Skin of body (tissue), 3 donors: ENCODE measurements at places on chromosomes 3 and 15.

- peak; percentile 57 for DNase-seq
Measured at GRCh38 chr3:170180079-170180907, 1.2 kb downstream of the PHC3 start.

- no peak for DNase-seq
Measured at GRCh38 chr15:75544359-75544758, 34.8 kb downstream of the PTPN9 start.

- DNase-seq = no peak
Measured at GRCh38 chr3:157120071-157120892, 39.7 kb downstream of the CCNL1 start.

- peak; percentile 91 for DNase-seq
Measured at GRCh38 chr3:184656829-184657681, 54.8 kb downstream of the MAGEF1 start.

- DNase-seq = peak; percentile 86
Measured at GRCh38 chr15:81216422-81216821, 19.7 kb downstream of the IL16 start.

DNA sequence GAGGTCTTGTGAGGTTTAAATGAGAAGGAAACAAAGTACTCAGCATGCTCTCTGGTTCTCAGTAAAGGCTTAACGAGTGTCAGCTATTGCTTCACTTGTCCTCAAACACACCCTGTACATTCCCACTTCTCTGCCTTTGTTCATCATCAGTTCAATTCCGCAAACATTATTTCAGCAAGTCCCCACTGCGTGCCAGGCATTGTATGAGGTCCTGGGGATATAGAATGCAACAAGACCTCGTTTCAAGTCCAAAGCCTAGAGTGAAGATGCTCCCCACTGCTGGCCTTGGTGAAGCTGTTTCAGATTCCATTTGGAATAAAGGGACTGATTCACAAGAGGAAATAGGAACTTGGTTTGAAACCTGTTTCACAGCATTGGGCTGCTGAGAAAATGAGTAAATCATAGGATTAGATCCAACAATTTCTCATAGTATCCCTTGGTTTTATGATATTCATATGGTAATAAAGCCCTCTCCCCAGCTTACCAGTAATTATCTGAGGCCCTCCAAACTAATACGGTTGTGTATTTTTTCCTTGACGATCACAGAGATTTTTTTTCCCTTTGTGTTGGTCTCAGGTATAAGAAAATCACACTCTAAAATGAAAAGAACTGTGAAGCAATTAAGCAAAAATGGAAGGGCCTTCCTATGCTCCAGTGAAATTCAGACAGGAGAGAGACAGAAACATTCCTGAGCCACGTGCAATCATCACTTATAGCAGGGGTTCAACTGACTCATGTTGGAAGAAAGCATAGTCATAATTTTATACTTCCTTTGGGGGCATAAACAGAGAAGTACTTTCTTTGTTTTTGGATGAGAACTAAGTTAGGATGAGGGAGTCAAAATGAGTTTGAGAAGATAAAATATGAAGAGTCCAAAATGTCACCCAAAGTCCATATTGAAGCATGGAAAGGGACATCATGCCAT, 258.6 kb downstream of the RORA start:
- DNase-seq = no peak

- DNase-seq = peak; percentile 71
Measured at GRCh38 chr15:23565395-23566070, at the start of gene MKRN3. Gene MKRN3 (plus strand): TSS chr15:23565674. CDS start chr15:23565783, 109 bp downstream.

- no peak for DNase-seq
Measured at GRCh38 chr3:27081992-27082607, 287.1 kb downstream of the NEK10 start.

GRCh38 chr3:62439176-62439813, 65.9 kb upstream of the FEZF2 start:
- DNase-seq = no peak

GRCh38 chr3:58000306-58001085, 7.7 kb upstream of the FLNB start:
- no peak for DNase-seq

DNA sequence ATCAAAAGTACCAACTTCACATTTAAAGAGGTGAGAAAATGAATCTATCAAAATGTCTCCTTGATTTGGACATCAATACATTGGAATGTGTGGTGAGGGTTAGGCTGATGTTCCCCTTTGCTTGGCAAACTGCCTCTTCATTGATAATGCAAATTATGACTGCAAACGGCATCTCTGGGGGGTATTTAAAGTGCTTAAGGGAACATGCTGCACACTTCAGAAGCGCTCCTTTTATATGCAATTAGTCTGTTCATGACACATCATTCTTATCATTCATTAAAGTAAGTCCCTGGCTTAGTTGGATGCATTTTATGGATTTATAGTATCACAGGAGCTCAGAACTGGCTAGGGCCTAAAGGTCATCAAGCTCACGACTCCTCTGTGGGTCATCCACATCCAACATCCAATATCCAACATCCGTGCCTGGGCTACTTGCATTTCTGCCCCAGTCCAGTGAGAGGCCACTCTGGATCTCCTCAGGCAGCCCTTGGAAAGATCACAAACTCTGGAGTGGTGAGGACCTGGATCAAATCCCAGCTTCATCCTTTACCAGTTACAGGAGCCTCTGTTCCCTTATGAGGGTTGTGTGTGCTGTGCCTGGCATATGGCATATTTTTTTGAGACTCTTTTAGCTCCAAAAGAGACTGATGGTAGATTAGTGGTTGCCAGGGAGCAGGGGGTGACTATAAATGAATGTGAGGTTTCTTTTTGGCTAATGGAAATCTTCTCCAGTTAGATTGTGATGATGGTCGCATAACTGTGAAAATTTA, 136.8 kb upstream of the FOXB1 start:
- DNase-seq = no peak

DNA sequence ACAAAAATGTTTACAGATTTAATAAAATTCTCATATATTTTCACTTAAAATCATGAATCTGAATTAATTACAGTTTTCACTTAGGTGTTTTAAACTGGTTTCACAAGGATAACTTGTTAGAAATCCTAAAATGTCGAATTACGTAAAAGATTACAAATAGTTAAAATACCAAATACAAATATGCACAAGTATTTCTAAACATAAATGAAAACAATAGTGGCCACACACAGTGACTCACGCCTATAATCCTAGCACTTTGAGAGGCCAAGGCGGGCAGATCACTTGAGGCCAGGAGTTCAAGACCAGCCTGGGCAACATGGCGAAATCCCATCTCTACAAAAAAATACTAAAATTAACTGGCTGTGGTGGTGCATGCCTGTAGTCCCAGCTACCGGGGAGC, 10.9 kb upstream of the TBL1XR1 start:
- no peak for DNase-seq

DNA sequence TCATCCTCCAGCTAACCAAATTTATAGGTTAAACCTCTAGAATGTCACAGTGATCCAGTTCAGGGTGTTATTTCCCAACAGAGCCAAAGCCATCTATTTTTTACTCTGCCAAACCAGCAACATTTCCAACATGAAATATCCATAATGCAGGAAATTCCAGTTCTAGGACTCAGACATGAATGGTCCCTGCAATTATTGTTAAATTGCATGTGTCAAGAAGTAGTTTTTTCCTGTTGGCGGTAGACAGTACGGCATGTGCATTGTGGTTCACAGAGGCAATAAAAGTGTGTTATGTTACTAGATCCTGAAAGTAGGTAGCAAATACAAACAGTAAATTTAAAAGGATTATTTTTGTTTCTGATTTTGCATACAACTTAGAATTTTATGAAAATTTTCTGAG, 215.7 kb upstream of the THBS1 start:
- DNase-seq = no peak

DNA sequence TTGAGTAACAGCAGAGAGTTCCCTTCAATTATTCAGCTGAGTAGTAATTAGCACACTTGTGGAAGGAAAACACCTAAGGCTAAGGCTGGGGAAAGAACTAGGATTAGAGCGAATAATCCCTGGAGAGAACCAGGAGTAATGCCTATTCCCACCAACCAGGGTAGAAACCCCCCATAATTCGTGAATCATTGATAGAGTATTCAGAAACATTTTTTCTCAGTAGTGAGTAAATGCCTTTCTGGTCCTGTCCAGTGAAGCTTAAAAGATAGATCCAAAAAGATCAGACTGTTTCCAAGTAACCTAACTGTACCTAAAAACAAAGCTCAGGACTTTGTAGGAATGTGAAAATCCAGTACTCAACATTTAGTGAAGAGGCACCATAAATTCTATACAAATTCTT, 71.2 kb downstream of the DGKG start:
- no peak for DNase-seq

- no peak for DNase-seq
Measured at GRCh38 chr15:38539008-38539343, 25.6 kb downstream of the RASGRP1 start.

DNA sequence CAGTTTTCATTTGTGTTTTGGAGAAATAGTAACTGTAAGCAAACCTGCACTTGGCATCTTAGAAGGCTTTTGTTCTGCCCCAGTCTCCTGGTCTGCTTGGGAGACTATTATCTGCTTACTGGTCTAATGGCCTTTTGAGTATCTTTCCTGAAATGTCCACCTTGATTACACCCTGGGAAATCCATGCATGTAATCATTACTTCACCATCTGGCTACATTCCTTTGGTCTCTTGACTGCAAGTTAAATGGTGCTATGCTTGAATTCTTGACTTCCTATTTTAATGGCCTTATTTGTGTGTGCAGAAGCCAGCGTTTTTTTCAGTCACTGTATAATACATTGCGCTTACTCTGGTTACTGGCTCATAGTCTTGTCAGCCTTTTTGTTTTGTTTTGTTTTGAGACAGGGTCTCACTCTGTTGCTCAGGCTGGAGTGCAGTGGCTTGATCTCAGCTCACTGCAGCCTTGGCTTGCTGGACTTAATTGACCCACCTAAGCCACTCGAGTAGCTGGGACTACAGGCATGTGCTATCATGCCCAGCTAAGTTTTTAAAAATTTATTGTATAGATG, 30.0 kb downstream of the CHD2 start:
- DNase-seq = no peak

- no peak for DNase-seq
Measured at GRCh38 chr3:4888913-4889846, 90.1 kb upstream of the BHLHE40 start.

DNA sequence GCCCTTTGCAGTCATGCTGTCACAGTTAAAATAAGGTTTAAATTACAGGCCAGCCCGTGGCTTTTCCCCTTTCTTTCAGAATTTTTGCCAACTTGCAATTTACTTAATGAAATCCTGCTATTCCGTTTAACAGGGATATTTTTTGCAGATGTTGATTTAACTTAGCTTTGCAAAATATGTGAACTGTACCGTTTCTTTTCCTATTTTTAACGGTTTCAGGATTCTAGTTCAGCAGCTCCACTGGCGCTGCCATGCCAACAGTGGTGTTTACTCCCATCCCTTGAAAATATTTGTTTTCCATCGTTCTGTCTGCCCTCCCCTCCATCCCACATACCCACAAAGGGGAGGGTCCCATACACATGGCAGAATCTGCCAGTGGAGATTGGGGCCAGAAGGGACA, 54.3 kb downstream of the SMAD6 start:
- peak; percentile 91 for DNase-seq

DNA sequence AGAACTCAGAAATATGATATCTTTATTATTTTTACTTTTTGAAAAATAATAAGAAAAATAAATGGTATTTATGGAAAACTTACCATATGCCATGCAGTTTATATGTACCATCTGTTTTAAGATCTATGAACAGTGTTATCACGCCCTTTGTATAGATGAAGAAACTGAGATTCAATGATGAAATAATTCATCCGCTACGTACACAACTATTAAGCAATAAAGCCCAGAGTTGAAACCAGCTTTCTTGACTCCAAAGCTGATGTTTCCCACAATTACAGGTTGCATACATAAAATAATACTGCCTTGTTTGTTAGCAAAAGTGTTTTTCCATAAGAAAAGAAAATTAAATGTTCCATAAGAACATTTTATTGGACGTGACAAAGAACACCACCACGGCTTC, 67.2 kb upstream of the BCL6 start:
- no peak for DNase-seq

DNA sequence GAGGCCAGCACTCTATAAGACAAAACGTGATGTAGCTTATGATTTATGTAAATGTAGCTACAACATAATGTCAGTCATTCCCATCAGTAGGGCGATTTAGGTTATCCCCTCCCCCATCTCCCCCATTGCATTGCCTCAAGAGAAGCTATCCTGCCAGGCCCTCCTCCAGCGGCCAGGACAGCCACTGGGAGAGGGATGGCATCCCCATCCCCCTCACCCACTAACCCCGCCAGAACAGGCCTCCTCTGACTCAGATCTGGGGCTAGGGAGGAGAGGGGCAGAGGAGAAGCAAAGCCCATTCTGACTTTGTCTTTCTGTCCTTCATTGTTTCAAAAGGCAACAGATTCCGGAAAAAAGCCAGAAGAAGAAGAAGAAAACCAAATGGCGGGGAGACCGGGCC, 32.6 kb upstream of the ESYT3 start:
- DNase-seq = no peak

DNA sequence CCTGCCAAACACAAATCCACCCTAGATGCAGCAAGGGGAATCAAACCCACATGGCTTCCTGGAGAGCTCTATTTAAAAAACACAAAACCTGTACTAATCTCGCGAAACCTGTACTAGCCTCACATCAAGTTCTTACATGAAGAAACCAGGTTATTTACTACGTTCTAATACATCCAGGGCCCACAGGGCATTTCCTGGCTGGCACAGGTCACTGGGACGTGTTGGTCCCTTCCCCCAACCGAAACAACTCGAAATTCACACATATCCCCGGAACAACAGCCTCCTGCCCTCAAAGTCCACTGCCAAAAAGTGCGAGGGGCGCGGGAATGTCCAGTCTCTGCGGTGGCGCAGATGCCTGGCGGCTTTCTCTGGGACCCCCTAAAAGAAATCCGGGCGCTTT, 955 bp downstream of the CDCP1 start:
- no peak for DNase-seq

GRCh38 chr3:45487508-45487907, 99.1 kb downstream of the LARS2 start:
- no peak for DNase-seq

DNA sequence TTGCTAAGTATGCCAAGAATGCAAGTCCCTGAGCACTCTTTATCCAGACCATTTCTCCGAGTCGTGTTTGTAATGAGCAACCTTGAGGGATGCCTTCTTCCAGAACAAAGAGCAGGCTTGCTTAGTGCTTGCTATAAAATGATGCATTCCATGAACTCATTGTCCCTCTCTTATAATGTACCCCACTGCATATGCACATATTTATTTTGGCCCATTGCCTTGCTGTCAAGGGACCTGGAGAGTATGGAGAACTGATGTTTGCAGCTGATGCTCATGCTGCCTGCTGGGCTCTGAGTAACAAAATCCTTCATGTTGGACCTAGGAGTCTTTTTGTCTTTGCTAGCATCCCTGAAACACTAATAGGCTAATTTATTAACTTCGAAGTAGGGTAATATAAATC, 97.8 kb upstream of the AADACL2 start:
- DNase-seq = no peak
